Activated T-helper 17 cell treated with anti-CD3 and anti-CD28 coated beads, Interleukin-2, amount 50 U/mL, for 72 hours (primary cell): ENCODE measurements at places on chromosomes 3 and 15.

DNA sequence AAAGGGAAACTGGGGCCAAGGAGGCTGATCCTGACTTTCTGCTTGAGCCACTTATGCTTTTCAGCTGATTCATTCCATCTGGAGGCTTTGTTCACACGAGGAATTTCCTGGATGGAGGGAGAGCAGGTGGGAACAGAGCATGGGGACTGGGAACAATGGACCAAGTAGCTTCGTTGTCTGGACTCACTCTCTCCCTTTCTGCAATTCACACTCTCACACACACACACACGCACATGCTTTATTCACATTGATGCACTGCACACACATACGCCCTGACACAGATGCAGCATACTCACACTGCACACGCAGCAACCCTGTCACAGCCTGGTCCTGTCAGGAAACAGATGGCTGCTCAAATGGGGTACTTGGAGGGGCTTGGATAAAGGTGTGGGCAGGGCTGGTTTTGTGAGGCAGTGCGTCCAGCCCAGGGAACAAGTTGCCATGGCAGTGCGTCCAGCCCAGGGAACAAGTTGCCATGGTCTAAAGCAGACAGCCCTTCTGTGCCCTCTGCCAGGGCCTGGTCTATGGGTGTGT is 19.8 kb upstream of the CHCHD6 start:
- no peak for ATAC-seq

- no peak for ATAC-seq
Observed at GRCh38 chr3:184129012-184129411, 6.1 kb upstream of the EIF2B5 start.

- ATAC-seq, result no peak
Observed at GRCh38 chr3:139477710-139478640, 1.7 kb upstream of the RBP2 start.

GRCh38 chr3:13242364-13242737 is 169.1 kb upstream of the IQSEC1 start:
- ATAC-seq, result no peak

DNA sequence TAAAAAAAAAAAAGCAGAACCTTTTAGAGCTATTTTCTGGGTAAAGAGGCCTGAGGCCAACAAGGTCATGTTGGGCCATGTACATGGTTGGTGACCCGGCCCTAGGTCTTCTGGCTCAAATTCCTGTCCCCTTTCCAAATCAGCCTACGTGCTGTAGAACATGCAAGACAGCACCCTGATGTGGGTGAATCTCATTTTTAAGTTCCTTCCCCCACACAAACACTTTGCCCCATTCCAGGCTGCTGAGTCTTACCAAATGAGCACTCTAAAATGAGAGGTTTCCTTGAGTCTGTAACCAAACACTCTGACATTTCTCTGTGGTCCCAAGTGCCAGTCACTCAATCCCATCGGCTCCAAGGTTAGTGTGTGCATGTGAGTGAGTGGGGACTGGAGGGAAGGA is 9.4 kb downstream of the BCL6 start:
- ATAC-seq, result no peak

GRCh38 chr15:36152936-36153335 is 426.5 kb upstream of the CDIN1 start:
- ATAC-seq, result no peak

GRCh38 chr15:42772144-42772543 is 35.2 kb upstream of the CDAN1 start:
- no peak for ATAC-seq

GRCh38 chr15:96349857-96350720 is 19.6 kb downstream of the NR2F2 start:
- no peak for ATAC-seq

- ATAC-seq, result no peak
Observed at GRCh38 chr15:79541196-79541595, 109.1 kb downstream of the MINAR1 start.

- no peak for ATAC-seq
Observed at GRCh38 chr3:18010001-18010400, 267.6 kb upstream of the TBC1D5 start.

GRCh38 chr15:85316244-85316934 is 64.0 kb upstream of the AKAP13 start:
- ATAC-seq, result peak; percentile 65

DNA sequence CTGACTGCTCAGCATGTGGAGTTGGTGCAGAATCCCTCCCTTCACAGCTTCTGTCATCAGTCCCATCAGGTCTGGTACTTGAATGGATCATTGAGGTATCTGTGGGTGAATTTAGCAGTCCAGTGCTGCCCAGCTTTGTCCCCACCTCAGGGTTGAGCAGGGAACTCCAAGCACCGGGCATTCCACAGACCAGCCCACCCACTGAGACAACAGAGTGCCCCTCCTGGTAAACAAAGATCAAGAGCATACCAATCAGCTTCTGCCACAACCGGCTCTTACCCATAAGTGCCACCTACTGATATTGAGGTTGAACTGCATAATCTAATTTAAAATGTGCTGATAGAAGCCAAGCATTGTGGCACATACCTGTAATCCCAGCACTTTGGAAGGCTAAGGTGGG is 57.1 kb upstream of the FXR1 start:
- ATAC-seq, result no peak

GRCh38 chr15:85490856-85491255 is 110.5 kb downstream of the AKAP13 start:
- ATAC-seq, result no peak

- no peak for ATAC-seq
Observed at GRCh38 chr3:154168998-154169795, 48.0 kb downstream of the ARHGEF26 start.

- no peak for ATAC-seq
Observed at GRCh38 chr15:42012241-42012640, 8.6 kb downstream of the PLA2G4E start.

- no peak for ATAC-seq
Observed at GRCh38 chr3:29555590-29555989, 274.7 kb downstream of the RBMS3 start.

GRCh38 chr3:10283638-10284037 is 9.1 kb downstream of the GHRL start:
- ATAC-seq, result no peak

DNA sequence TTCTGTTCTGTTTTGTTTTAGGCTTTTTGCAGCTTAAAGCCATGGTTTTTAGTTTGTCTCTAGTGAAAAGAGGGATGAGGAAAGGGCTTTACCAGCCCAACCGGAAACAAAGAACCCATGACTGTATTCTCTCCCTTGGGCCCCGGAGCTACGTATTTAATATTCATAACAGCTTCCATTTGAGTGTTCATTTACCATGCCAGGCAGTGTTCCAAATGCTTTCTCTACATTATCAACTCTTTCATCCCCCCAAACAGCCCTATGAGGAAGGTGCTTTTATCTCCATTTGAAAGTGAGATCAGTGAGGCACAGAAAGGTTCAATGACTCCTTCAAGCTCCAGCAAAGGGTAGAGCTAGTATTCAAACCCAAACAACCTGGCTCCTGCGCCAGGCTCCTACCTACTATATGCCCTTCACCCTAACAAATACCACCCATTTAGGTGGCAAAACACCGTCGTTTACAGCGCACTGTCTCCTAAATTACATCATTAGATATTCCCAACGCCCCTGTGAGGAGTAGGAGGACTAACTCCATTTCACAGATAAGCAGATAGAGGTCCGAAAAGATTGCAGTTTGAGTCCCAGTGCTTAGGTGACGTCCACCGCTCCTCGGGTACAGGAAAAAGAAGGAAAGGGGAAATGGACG is 27.9 kb downstream of the GTPBP8 start:
- peak; percentile 31 for ATAC-seq

DNA sequence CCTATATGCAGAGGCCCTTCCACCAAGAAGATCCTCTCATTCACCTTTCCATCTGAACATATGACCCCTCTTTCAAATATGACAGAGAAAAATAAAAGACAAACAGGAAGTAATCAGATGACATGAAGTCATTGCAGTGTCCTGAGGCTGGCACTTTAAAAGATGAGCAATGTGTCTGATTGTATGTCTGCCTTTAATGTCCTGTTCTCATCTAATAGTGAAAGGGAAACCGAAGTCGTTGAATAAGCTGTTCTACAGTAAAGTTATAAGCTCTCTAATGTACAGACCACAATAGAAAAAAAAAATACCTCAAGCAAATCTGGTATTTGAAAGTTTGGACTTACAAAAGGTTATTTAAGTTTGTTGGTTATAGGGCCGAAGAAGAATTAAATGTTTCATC is 243.0 kb downstream of the CLSTN2 start:
- no peak for ATAC-seq

DNA sequence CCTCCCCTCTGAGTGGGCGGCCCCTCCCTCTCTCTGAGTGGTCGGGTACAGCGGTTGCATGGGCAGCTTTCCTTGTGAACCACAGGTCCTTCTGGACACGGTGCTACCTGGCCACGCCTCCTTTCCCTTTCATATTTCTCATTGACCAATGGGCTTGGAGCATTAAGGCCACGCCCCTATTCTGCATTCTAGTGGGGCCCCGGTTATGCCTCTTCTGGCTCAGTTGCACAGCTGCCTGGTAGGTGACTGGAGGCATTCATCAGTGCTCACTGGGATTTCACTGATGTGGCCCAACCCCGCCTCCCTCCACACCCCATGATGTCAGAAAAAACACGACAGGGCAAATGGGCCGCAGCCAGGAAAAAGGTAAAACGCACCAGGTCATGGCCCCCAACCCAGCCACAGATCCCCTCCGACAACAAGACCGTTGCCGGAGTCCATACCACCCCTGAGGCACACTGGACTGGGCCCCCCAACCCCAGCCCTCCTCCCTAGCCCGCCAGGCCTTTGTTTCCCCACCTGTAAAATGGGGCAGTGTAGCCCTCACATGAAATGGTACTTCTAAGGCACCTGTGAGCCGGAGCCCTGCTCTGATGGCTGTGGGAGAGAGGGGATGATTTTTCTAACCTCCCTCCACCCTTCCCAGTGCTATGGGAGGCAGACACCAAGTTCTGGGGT is 26.3 kb downstream of the NGRN start:
- no peak for ATAC-seq

- ATAC-seq, result no peak
Observed at GRCh38 chr3:172239218-172239790, 199.9 kb downstream of the FNDC3B start.

DNA sequence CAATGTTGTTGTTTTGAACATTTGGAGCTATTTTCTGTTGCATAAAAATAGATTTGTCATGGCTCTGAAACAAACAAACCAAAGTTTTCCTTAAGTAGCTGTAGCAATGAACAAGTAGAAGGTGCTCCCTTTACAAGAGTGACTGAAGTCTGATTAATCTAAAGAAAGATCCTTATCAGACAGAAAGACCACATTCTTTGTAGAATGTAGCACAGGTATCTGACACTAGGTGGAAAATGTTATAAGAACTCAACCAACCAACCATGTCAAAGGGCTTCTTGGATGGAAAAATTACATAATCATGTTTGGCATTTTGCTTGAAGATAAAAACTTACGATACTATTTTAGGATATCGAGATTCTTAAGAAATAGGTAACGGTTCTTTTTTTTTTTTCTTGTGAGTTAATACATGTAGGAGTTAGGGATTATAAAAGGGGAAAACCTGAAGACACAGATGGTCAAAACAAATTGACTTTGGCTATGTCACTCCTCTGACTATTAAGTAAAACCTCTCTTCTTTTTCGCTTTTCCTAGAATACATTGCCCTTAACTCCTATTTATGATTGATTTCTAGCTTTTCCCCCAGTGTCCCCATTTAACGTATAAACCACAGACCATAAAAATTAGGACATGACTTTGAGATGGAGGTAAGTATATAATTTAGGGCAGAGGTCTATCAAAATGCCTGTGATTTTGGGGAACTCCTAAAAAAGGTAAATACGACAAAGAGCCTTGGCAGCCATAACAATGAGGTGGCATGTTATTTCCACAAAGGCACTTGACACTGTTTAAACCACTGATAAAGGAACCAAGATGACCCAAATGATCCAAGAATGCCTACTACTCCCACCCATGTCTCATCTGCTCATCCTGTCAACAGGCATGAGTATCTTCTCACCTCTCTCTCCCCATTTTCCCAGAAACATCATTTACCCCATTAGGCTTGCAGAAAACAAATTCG is 72.0 kb downstream of the CCR4 start:
- peak; percentile 81 for ATAC-seq

- ATAC-seq, result no peak
Observed at GRCh38 chr15:73902121-73903020, 23.9 kb upstream of the LOXL1 start.

- no peak for ATAC-seq
Observed at GRCh38 chr3:195731356-195731905, 10.7 kb downstream of the MUC20 start.
